ENCODE measurements at places on chromosomes 12 and 14.

DNA sequence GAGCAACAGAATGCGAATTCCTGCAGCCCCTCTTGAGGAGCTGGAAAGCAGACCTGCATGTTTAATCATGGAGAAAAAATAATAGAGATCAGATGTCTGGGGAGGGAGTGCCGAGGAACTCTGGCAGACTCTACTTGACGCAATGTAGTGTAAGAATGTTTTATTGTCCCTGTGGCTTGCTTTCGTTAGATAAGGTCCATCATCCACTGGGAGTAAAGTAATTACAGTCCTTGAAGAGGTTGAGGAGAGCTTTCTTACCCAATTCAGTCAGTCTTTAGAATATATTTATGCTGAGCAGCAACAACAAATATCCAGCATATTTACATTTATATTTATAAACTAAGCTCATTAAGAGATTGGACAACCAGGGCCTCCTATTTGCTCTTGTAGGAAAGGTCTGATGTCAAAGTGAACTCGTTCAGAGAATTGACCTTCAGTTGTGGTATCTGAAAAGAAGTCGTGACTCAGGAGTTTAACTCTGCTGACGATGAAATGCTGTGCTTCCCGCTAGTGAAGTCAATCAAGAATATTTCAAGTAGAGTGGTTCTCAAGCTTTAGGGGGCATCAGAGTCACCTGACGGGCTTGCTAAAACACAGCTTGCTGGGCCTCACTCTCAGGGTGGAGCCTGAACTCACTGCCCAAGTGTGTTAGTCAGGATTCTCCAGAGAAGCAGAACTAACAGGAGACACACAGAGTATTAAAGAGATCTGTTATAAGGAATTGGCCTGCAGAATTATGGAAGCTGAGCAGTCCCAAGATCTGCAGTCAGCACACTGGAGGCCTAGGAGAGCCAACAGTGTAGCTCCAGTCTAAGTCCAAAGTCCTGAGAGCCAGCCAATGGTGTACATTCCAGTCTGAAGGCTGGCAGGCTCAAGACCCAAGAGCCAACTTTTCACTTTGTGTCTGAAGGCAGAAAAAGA, 139.3 kb upstream of the LMNTD1 start:
- no peak for DNase-seq

- DNase-seq, result no peak
These were observed 179.4 kb upstream of the BCL2L14 start for GRCh38 chr12:11891346-11891745.

- DNase-seq, result no peak
These were observed 32.2 kb upstream of the DCD start for GRCh38 chr12:54680374-54680773.

DNA sequence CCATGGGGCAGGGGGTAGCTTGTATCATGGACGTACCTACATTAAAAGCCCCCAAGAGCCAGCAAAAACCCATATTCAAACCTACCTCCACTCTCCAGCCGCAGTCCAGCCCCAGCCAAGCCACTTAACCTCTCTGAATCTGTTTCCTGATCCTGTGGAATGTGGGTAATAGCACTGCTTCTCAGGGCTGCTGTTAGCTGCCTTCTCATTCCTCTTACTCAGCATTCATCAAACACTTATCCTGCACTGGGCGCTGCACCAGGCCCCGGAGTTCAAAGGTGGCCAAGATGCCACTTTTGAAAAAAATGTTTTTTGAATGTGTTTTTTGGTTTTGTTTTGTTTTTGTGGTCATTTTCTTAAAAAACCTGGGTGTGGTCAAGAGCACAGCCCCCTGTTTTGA, 237.4 kb downstream of the CHST11 start:
- no peak for DNase-seq

DNA sequence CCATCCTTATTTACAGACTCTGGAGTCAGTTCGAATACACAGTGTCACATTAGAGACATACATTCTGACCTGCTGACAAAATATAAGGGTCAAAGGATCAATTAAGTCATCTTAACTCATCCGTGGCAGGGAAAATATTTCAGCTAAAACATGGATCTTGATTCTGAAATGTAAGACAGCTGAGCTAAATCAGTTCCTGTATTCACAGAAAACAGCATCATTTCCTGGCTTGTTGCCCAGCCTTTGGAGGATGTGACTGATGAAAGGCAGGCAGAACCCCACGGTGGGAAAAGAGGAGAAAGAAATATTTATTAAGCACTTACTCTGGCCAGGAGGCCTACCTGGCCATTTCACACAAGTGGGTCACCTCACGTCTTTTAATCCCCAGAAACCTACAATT, 101.9 kb downstream of the GAS2L3 start:
- DNase-seq, result peak; percentile 66

- no peak for DNase-seq
These were observed 205.2 kb downstream of the PAX9 start for GRCh38 chr14:36866867-36867266.

- DNase-seq, result no peak
These were observed 194.5 kb upstream of the GZMB start for GRCh38 chr14:24828486-24828885.

DNA sequence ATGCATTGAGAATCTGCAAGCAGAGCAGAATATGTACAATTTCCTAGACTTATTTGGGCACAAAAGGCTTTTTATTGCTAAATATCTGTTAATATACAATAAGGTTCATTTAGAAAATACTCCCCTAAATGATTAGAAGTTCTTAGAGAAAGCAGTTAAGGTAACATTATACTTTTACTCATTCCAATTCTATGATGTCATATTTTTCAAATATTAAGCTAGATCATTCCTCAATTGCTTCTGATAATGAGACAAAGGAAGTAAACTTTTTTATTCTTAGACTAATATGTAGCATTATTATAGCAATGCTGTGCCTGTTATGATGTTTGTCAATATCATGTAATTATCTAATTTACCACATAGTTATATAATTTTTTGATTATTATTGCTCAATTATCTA, 447.0 kb downstream of the SLC16A7 start:
- DNase-seq, result no peak

- DNase-seq, result no peak
These were observed 83.3 kb downstream of the PLEKHG7 start for GRCh38 chr12:92786045-92786444.

Data from mesothelial cell of epicardium (in vitro differentiated cells).